ENCODE measurements at places on chromosomes 7 and 10. TPM values are rescaled to one million over a fixed set of nuclear protein-coding genes. Genes with fewer than 3 reads are reported as not detected.
A peak's percentile ranks its signal among the peaks of the same experiment; 100 is the strongest.

- DNase-seq = peak; percentile 74
Measured at GRCh38 chr7:122885583-122886356, 490 bp downstream of the CADPS2 start.

- no peak for DNase-seq
Measured at GRCh38 chr10:129765664-129766550, 198.2 kb downstream of the EBF3 start.

GRCh38 chr7:107551936-107552335 is 11.8 kb downstream of the COG5 start:
- DNase-seq = no peak

GRCh38 chr7:147858421-147858820 is 732.1 kb upstream of the C7orf33 start:
- no peak for DNase-seq

- no peak for DNase-seq
Measured at GRCh38 chr7:134926396-134926795, 59.9 kb upstream of the AGBL3 start.

- no peak for DNase-seq
Measured at GRCh38 chr7:101633511-101633910, 4.4 kb upstream of the MYL10 start.

DNA sequence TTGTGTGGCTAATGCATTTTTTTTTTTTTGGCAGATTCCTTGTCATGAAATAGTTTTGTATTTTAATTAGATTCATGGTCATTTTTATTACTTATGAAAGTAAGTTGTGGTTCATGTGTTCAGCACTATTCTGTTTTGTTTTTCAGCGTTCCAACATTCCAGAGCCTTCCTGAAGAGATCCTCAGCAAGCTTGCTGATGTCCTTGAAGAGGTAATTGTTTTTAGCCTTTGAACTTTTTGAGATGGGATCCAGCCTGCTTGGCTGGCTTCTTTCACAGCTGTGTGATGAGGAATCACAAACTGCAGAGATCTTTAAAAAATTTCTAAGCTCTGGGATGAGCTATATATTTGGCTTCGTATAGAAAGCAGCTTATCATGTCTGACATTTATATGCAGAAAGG is 208.0 kb upstream of the CSTF2T start:
- DNase-seq = no peak

DNA sequence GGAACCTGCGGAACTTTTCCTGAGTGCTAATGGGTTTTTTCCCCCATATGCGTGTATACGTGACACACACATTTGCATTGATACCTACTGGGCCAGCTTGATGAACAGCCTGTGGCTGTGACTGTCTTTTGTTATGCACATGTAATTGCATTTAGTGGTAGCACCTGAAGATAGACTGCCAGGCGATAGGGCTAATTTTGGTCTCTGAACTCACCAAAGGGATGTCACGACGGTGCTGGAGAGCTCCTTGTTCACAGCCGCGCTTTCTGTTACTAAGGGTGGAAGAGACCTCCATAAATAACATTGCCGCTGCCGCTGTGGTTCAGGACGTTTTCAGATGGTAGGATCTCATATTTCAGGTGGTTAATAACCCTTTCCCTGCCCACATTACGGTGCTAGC is 133.2 kb downstream of the CAMK1D start:
- DNase-seq = peak; percentile 68

DNA sequence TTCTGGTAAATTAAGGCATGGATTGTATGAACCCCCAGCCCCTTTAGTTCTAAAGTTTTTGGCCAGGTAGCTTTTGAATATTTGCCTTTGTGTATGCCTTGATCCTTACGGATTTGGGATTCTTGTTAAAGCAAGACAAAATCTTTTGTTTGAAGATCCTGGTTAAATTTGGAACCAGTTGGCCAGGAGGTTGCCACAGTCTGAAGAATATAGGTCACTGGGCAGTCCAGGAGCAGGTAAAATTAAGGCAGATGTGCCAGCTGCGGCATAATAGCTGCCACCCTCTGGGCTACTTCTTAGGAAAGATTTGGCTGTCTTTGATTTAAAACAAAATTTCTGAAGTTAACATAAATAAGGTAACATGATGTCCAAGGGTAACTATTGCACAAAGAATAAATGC is 192.3 kb downstream of the SUGCT start:
- no peak for DNase-seq

DNA sequence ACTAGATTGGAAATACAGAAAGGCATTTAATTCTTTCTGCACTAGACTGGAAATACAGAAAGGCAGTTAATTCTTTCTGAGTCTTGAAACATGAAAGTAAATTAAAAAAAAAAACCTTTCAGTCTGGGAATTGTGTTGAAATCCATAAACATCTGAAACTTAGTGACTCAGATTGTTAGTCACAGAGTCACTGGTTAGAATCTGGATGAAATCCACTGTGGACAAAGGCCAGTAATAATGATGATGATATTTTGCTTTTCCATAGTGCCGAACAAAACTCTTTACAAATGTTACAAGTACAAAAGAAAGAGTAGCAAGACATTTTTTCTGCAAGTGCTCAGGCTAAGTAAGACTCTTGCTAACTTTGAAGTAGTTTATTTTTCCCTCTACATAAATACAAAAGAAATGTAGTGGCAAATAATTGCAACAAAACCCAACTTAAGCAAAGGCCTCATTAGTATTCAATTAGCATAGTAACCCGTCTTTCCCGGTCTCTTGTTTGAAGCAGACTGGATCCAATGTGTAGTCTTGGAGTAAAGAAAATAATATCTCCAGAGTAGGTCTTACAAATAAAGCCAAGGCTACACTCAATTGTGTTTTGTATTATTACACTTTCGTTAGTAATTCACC is 5.8 kb upstream of the PRTFDC1 start:
- DNase-seq = no peak

GRCh38 chr10:100725071-100725471 is 20.3 kb upstream of the PAX2 start:
- DNase-seq = peak; percentile 65

DNA sequence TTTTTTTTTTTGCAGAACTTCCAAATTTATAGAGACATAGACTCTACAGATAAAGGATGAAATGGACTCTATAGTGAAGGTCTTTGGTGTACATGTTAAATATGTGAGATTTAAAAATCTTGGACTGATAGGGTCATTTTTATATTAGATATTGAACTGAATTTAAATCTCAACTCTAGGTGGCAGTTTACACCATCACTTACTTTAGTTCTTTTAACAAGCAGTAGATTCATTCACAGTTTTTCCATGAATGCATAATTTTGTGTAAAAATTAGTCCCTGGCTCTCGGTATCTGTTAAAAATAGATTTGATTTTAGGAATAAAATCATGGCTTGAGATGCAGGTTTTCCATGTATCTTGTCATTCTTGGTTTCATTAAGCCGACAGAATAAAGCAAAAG is 31.1 kb upstream of the SNX13 start:
- no peak for DNase-seq

GRCh38 chr10:112429147-112429546 is 17.6 kb downstream of the ZDHHC6 start:
- DNase-seq = no peak

- no peak for DNase-seq
Measured at GRCh38 chr10:56934515-56934914, 573.5 kb upstream of the ZWINT start.

DNA sequence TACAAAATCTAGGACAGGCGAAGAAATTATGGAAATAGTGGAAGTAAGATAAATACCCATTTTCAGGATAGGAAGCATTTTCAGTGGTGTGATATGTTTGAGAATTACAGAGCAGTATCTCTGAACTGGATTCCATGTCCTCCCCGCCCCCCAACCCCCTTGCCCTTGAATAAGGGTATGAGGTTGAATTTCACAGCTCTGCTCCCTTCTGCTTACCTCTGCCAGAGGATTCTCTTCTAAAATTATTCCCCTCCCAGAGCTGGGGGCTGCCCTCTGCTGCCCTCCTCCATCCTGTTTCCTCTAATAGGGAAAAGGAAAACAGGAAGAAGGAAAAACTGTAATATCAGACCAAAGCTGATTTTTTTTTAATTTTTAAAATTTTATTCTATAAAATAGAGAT is 7.3 kb upstream of the CLCN1 start:
- DNase-seq = no peak

- DNase-seq = no peak
Measured at GRCh38 chr10:61653699-61654098, 9.0 kb upstream of the CABCOCO1 start.

DNA sequence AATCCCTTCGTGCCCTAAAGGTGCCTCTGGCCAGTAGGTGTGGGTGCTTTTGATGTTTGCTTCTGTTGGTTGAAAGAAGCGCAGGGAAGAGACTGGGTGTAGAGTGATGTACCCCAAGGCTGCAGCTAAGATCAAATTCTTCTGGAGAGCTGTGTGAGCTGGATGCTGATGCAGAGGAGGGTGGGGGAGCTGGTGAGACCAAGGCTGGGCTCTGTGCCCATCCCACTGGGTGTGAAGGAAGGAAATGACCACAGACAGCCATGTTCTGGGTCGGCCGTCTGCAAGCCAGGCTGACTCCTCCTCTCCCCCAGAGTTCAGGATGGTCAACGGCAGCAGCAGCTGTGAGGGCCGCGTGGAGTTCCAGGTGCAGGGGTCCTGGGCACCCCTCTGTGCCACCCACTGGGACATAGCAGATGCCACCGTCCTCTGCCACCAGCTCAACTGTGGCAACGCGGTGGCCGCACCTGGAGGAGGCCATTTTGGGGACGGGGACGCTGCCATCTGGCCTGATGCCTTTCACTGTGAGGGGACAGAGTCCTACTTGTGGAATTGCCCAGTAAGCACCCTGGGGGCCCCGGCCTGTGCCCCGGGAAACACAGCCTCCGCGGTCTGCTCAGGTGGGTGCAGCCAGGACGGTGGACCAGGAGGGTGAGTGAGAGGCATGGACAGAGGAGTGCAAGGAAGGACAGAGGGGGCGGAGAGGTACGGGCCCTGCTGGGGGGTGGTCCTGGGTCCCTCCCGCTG is 5.1 kb downstream of the SCART1 start:
- DNase-seq = no peak

DNA sequence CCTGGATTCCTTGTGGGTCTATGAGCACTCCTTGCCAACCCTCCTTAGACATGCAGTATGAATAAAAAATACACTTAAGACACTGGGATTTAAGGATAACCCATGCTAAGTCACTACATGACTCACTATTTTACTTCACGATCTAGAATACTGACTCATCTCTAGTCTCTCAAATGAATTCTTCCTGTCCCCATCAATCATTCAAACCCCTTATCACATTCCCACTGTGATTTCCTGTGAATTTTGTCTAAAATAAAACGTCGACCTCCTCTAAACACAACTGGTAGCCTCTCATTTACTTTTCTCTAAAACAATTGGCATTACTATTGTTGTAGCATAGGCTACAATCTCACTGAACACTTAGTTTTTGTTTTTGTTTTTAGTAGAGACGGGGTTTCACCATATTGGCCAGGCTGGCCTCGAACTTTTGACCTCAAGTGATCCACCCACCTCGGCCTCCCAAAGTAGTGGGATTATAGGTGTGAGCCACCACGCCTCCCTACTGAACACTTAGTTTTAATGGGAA is 3.9 kb upstream of the IQUB start:
- DNase-seq = no peak

DNA sequence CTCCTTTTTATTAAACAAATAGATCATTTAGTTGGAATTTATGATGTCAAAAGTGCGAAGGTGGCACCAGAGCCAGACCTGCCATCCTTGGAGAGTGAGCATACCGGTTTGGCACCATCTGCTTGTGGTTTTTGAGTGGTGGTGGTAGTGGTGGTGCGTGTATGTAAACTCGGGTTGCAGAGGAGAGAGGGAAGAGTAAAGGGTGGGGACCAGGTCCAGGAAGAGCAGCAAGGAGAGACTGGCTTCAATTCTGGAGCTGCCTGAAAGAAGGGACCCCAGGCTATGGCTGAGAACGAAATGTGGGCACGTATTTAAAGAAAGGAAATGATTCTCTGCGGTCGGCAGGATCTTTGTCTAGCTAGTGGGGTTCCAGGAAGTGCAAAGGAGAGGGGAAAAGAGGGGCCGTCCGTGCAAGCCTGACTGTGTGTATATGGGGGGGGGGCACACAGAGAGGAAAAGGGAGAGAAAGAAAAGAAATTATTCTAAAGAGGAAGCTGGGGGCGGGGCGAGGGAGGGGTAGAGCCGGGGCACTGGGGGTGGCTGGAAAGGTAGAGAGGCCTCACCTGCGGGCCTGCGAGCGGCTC is 448 bp upstream of the GOLGA7B start:
- DNase-seq = no peak

DNA sequence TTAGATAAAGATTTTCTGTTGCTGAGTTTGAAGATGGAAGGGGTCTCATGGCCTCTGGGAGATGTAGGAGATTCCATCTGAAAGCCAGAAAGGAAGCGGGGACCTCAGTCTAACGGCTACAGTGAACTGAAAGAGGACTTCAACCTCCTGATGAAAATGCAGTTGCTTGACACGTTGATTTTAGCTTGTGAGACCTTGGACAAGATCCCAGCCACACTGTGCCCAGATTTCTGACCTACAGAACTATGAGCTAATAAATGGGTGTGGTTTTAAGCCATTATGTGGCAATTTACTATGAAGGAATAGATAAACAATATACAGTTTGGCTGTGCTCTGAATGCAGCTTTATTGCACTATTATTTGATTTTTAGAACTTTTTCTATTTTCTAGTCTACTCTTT is 342.3 kb upstream of the SEMA3D start:
- DNase-seq = no peak

HABP2 gene
- not detected for total RNA-seq

KBTBD2 gene
- 22.8 TPM for total RNA-seq

PILRA gene
- total RNA-seq = 0.28 TPM

CYP2C8 gene
- 0.70 TPM for total RNA-seq

PLXDC2 gene
- 27.5 TPM for total RNA-seq

NEUROD6 gene
- total RNA-seq = not detected

WEE2 gene
- total RNA-seq = not detected

SUFU gene
- total RNA-seq = 4.2 TPM

CUX1 gene
- total RNA-seq = 28.2 TPM

ERLIN1 gene
- 21.9 TPM for total RNA-seq

CDH23 gene
- total RNA-seq = 4.7 TPM

NKX2-3 gene
- not detected for total RNA-seq

NKX6-2 gene
- total RNA-seq = 0.26 TPM

WNT16 gene
- total RNA-seq = not detected
